ENCODE measurements at places on chromosomes 1 and 21.

- DNase-seq: no peak
These were observed 2.3 kb downstream of the PACC1 start for GRCh38 chr1:212412374-212412773.

GRCh38 chr1:178004926-178005391 lies 35.1 kb upstream of the SEC16B start:
- no peak for DNase-seq

DNA sequence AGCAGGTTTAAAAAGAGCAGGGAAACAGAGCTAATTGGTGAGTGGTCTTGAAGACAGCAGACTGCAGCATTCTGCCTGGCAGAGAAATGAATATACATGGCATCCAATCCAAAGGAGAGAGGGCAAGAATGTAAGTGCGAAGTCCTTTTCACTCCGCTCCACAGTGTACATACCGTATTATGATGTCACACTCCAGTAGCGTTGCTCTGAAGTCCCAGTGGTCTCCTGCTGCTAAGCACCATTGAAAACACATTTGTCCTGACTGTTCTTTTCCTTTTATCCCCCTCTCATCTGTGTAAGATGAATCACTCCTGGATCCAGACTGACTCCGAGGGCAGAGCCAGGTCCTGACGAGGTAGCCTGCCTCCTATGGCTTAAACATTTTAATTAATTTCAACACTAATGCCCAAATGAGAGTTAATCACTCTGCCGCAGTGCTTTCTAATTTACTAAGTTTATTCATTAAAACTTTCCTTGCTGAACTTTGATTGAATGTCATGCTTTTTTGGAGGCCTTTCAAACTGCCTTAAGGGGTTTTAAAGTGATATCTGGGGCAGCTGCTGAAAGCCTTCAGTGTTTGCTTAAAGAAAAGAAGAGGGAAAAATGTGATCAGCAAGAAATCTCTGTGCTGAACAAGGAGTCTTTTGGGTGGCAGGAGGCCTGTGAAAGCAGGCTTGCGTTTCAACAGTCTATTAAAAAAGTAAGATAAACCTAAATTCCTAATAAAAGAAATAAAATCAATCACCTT lies 227.2 kb downstream of the ATG4C start:
- no peak for DNase-seq

DNA sequence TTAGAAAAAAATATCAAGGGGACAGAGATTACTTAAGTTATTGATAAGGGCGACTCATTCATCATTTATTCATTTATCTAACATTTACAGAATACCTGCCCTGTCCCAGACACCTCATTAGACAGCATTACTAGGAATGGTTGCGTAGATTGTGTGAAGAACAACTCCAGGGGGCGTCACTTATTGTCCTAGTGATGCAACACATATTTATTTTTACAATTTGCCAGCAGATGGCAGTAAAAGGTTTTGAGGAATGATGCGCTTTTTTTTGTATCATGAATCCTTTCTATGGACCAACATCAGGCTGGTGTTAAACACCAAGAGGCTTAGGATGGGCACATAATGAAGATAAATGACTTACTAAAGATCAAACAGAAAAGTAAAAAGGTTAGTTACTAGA lies 5.5 kb downstream of the NCAM2 start:
- no peak for DNase-seq

All from esophagus muscularis mucosa (tissue), 4 donors.